ENCODE measurements at places on chromosomes 1 and 21.

GRCh38 chr1:101376121-101377083 is 139.6 kb downstream of the S1PR1 start:
- DNase-seq, result no peak

DNA sequence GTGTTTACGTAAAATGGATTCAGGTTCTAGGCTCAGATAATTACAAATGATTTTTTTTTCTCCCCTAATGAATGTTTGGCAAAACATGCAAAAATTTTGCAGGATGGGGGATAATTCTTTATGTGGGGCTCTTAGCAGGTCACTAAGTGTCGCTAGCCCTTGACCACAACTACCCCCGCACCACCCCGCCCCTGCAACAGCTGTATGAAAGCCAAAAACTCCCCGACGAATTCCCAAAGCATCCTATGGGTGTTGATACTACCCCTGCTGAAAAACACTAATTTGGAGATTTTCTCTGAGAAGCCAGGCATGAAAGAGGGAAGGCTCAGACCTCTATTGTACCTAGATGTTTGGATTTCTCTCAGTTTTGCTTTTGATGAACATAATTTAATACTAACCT is 243.0 kb downstream of the TRABD2B start:
- DNase-seq, result no peak

DNA sequence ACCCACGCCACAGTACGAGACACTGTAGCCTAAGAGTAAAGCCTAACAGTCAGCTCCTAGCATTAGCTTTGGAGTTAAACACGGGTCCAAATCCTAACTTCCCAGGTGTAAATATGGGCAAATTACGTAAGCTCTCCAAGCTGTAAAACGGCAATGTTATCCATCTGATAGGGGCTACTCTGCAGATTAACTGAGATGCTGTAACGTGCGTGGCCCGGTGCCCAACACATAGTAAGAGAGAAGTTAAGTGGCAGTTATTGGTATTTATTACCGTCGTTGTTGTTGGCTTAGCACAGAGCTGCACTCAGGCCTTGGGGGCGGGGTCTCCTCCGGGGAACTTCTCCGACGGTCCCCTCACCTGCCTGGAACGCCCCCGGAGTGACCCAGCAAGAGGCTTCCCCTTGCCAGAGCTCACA is 457 bp downstream of the TRAPPC3 start:
- no peak for DNase-seq

DNA sequence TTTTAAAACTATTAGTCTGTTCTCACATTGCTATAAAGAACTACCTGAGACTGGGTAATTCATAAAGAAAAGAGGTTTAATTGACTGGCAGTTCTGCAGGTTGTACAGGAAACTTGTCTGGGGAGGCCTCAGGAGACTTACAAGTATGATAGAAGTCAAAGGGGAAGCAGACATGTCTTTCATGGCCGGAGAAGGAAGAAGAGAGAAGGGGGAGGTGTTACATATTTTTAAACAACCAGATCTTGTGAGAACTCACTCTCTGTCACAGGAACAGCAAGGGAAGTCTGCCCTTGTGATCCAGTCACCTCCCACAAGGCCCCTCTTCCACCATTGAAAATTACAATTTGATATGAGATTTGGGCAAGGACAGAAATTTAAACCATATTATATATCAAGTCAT is 55.9 kb downstream of the CLIC4 start:
- no peak for DNase-seq

GRCh38 chr21:44718093-44718492 is 6.7 kb upstream of the TSPEAR start:
- no peak for DNase-seq

- DNase-seq, result no peak
Measured at GRCh38 chr1:200699871-200700270, 30.2 kb upstream of the DDX59 start.

DNA sequence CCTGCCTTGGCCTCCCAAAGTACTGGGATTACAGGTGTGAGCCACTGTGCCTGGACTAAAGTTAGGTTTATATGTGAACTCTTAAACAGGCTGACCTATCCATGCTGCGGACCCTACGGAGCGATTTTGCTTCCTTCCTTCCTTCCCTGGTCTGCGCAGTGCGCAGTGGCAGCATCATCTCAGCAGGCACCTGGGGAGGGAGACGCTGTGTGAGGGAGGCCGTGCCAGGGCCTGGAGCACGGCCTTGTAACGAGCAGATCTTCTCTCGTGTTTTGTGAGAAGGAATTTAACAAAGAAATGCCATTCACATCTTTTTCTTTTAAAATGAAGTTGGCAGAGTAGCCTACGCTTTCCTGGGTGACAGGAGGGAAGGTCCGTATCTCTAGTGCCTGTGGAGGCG is 45.8 kb downstream of the PKNOX1 start:
- DNase-seq, result no peak

DNA sequence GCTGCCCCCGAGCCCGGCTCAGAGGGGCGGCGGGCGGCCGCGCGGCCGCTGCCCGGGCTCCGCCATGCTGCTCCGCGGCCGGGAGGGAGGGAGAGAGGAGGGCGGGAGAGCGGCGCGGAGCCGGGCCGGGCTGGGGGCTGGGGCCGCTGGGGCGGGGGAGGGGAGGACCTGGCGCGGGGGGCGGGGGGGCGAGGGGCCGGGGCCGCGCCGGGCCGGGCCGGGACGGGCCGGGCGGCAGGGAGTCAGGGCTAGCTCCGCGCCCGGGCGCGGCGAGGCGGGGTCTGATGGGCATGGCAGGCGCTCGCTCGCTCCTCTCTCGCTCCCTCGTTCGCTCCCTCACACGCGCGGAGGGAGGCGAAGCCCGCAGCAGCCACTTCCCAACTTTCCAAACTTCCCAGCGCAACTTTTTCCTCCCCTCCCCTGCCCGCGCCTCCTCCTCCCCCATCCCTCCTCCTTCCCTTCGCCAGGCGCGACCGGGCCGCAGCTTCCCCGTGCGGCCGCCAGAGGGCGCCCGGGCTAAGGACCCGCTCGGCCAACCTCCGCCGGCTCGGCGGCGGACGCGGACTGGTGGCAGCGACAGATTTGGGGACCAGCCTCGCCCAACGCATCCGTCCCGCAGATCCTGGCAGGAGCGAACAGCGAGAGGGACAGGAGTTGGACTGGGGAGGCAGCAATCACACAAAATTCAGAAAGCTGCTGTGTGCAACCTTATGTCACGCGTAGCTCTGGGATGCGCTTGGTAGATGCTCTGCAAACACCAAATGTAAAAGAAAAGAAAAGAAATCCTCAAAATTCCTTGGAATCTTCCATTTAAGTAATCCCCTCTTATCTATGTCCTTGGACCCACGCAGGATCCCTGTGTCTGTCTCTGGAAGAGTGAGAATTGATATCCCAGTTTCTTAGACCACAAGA is at the start of gene TRABD2B:
TSS of gene TRABD2B (minus strand) at position 97 of the 912 bp plus-strand sequence.
- peak; percentile 75 for DNase-seq

GRCh38 chr1:81170721-81171120 is 630.0 kb upstream of the ADGRL2 start:
- DNase-seq, result no peak

DNA sequence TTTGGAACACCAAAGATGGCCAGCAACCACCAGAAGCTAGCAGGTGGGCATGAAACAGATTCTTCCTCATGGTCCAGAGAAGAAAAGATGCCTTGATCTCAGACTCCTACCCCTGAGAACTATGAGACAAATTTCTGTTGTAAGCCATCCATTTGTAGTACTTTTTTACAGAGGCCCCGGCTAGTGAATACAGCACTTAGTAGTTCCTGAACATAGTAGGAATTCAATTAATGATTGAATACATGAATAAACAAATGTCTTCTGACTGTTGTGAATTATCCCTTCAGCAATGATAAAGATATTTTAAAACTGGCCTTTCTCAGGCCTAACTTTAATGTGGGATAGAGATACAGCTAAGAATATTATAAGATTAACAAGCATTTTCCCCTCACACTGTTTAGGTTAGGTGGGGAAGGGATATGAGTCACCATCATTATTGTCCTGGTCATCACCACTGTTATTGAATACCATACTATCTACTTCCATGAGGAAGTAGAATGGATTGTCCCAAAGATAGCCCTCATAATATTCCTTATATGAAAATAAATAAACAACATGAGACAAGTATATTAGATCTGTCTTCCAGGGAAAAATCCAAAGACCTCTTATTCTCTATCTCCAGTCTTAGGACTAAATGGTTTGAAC is 51.4 kb downstream of the ADCY10 start:
- no peak for DNase-seq

DNA sequence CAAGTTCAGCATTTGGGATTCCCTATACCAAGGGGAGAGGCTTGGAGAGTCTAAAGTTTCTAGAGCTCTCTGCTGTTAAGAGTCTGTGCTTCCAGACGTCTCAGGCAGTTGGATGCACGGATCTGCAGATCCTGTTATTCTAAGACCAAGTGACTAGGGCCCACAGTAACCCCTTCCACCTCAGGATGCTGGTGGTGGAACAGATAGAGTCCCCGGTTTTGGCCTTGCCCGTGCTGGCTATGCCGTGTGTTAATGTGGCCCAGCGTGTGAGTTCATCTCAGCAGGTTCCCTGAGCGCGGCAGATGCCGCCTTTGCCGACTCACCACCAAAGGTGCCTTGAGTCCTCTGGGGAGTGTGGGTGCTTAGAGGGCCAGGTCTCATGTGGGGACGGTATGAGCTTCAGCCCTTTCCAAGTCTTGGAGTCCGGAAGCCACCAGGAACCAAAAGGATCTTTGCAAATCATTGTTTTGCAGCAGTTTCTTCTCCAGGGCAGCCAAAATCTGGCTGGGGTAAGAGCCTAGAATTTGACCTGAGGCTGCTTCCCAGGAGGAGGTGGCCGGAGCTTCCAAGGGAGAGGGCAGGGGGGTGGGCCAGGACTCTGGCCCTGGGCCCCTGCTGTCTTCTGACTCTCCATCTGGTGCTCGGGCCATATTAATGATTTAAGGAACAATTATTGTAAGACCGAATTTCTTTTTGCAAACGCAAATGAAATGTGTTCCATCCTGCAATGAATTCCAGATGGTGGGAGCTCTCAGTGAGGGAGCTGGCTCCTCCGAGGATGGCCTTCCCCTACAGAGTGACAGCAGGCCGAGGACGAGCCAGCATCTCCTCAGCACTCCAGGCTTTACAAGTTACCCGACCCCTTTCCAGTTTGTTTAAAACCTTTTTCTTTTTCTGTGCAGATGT is 205.7 kb downstream of the FOXD2 start:
- no peak for DNase-seq

DNA sequence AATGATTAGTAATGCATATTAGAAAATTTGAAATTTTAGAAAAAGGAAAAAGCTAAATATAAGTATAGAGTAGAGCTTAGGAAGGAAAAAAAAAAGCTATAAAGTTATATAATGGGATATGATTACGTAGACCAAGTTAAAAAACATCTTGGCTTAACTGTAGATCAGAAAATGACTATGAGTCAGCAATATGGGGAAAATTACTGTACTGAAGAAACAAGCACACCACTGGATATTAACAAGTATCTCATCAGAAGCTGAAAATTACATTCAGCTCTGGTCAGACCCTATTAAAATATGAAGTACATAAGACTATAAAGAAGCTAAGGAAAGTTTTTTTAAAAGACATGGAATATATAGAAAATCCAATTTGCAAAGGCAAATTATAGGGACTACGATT is 19.5 kb downstream of the DNAJC8 start:
- DNase-seq, result no peak

- DNase-seq, result no peak
Measured at GRCh38 chr21:42672699-42673458, 19.5 kb downstream of the PDE9A start.

- DNase-seq, result no peak
Measured at GRCh38 chr21:40769231-40769630, 77.7 kb downstream of the DSCAM start.

- no peak for DNase-seq
Measured at GRCh38 chr21:17578162-17578561, 34.5 kb downstream of the BTG3 start.

GRCh38 chr1:240093120-240093961 is 1.7 kb downstream of the FMN2 start:
- DNase-seq, result no peak

DNA sequence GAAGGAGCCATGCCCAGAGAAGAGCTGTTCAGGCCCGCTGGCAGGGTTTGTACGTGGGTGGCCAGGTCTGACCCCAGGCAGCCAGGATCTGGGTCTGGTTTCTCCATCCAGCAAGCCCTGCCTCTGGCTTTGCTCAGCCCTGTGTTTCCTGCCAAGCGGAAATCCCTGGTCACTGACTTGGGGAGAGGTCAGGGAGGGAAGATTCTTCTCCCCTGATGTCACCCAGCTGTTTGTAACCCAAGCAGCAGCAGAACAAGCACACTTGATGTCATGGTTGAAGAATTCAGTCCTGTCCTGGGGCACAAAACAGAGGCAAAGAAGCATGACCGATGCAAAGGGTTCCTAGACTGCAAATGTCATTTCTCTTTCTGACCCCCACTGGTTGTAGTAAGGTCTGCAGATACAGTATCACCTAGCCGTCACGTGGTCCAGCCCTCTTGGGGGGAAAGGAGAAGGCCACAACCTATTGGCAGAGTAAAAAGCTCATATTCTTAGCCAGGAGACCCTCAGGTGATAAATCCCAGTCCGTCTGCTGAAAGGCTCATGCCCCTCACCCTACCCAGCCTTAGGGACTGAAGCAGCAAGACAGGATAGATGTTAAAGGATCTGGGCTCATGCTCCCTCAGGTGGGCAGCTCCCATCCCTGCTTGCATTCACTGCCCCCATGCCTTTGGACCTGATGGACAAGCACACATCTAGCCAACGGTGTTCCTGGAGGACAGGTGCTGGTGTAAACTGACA is 120.9 kb downstream of the SYT2 start:
- DNase-seq, result peak; percentile 77

- DNase-seq, result no peak
Measured at GRCh38 chr1:21152423-21153100, 24.1 kb downstream of the EIF4G3 start.

- DNase-seq, result no peak
Measured at GRCh38 chr1:36118447-36119204, 6.4 kb downstream of the COL8A2 start.

GRCh38 chr21:32578107-32578691 is 7.1 kb downstream of the TCP10L start:
- no peak for DNase-seq

DNA sequence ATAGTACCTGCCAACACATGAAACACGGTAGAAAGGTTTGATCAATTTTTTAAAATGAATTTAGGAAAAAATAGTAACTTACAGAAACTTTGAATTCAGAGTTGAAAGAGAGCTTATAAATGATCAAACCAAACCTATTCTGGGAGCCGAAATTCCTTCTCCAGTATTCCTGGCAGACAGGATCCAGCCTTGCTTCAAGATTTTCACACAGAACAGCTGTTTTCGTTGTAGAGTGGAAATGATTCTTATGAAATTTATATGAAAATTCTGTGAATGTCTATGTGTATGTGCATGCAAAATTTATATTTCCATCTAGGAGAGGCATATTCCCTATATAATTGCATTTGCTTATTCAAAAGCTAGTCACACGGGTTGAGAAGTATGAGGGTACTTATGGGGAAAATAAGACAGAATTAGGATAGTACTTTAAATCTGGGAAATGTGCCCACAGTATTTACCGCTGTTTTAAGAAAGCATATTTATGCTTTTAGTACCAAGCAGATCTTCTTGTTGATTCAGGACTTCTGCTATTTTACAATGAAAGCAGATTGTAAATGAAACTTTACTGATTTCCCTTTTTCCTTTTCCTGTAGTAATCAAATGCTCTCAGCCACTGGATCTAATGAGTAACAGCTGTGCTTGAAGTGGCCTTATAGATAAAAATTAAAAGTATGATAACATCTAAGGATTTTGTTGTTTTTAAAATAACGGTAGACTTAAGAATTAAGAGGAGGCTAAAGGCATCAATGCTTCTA is 30.4 kb downstream of the PRRX1 start:
- no peak for DNase-seq

All from body of pancreas (tissue), 4 donors.